ENCODE measurements at places on chromosomes 3 and 15.

DNA sequence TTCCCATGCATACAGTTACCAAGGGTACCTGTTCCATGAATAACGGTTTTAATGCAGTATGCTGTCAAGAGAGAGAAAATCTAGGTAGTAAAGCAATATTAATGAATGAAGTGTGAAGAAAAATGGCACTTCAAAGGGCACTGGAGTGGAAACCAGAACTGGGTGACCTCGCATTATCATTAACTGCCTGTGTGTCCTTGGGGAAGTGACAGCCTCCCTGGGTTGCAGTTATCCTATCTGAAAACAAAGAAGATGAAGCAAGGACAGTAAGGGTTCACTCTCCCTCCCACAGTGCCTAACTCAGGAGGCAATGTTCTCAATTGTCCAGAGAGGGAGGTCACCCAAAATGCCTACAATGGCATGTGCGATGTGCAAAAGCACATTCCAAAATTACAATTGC lies 15.1 kb downstream of the MTHFS start:
- DNase-seq = no peak

GRCh38 chr3:98807561-98807960 lies 44.4 kb downstream of the ST3GAL6 start:
- DNase-seq = no peak

DNA sequence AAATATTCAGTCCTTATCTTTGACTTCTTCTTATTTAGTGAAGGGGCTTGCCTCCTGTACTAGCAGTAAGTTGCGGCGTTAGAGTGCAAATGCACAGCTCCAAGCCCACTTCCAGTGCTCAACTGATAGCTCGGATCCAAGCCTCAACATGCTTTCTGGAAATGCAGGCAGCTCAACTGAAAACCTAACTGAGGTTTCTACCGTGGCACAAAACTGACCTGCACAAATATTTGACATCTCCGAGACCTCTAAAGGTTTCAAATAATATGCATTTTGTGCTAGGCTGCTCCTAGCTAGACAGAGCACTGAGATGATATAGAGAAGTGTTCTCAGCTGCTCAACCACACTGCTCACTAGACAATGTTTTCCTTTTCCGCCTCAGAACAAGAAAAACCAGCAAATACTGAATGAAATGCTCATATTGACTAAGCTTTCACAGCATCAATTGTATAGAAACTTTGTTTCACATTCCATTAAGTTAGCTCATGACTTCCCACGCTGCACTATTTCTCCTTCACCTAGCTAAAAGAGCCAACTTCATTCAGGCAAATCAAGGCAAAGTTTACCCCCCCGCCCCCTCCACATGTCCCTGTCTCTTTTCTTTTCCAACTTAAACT lies 822 bp downstream of the ZNF385D start:
- DNase-seq = no peak

- DNase-seq = no peak
Observed at GRCh38 chr3:133742351-133743091, 3.7 kb upstream of the TF start.

GRCh38 chr15:73984208-73984979 lies 7.7 kb downstream of the STOML1 start:
- DNase-seq = no peak

- DNase-seq = no peak
Observed at GRCh38 chr3:127764841-127765362, 57.4 kb downstream of the MGLL start.

GRCh38 chr15:31130576-31131237 lies 29.2 kb upstream of the TRPM1 start:
- no peak for DNase-seq

GRCh38 chr3:42498791-42499477 lies 3.5 kb upstream of the VIPR1 start:
- no peak for DNase-seq

DNA sequence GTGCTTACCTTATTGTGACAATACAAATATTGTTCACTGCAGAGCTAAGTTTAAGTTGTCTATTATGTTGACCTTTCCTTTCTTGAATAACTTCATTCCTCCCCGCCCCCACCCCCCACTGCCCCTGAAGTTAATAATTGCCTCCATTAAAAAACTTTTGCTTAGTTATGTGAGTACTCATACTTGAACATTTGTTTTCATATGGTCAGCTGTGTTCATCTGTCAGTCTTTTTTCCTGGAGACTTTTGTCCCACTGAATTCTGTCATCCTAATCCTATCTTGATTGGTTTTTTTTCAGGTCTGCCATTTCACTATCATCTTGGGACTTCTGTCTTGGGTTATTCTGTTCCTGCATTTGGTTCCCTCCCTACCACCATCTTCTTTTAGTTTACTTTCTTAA lies 8.5 kb downstream of the SLC25A36 start:
- DNase-seq = no peak

DNA sequence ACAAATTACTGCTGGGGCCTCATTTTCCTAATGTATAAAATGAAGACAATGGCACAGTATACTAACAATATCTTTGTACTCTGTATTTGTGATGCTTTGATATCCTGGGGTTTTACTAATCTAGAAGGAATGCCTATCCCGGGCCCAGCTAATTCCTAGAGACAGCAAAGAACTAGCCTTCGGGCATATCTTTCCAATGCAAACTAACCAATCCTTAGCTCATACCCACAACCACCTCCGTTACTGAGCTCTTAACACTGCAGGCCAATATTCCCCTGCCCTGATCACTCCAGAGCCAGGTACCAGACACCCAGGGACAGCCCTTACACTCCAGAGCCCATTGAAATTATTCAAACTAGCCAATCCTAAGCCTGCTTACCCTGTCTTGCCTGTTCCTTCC lies 309.0 kb downstream of the ULK4 start:
- no peak for DNase-seq

- DNase-seq = no peak
Observed at GRCh38 chr15:62324382-62324781, 159.3 kb upstream of the C2CD4B start.

GRCh38 chr15:71003319-71003718 lies 110.7 kb downstream of the LRRC49 start:
- DNase-seq = no peak

DNA sequence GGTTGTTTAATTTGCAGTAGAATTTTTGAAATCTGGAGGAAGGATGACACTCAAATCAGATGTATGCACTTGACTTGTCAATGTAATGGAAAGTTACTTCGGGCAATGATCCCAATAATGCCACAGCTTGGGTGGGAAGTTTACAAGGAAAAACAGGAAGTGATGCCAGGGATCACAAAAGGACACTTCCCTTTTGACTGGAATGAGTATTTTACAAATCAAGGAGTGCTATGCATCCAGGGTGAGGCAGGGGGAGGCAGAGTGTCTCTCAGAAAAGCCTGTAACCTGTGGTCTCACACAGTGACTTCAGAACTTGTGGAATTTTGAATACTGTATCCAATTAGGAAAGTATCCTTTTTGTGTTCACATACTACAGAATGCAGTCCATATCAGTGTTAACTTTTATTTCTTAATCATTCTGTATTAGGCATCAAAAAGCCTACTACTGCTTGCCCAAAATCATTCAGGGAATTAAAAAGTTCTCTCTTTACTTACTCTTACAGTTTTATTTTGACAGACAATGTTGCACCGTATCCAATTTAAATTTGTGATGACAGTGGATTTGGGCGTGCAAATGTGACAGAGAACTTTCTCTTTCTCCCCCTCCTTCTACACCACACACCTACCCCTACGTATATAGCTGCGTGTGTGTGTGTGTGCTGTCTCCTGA lies 445.1 kb downstream of the MECOM start:
- no peak for DNase-seq

DNA sequence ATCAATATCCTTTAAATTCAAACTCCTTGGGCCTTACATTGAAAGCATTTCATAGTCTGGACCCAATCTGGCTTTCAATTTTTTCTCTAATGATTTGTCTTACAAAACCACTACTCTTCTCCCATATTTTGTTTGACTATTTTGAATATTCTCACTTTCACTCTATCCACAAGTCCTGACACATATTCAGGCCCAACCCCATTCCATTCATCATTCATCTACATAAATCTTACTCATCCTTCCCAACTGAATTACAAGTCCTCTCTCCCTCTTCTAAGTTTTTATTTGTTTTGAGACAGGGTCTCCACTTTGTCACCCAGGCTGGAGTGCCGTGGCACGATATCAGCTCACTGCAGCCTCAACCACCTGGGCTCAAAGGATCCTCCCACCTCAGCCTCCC lies 43.6 kb downstream of the TOP2B start:
- no peak for DNase-seq

GRCh38 chr3:182342252-182342651 lies 451.1 kb upstream of the ATP11B start:
- DNase-seq = no peak

- no peak for DNase-seq
Observed at GRCh38 chr3:86985181-86985826, 5.6 kb downstream of the VGLL3 start.

GRCh38 chr15:50257924-50258323 lies 7.6 kb downstream of the HDC start:
- DNase-seq = no peak

DNA sequence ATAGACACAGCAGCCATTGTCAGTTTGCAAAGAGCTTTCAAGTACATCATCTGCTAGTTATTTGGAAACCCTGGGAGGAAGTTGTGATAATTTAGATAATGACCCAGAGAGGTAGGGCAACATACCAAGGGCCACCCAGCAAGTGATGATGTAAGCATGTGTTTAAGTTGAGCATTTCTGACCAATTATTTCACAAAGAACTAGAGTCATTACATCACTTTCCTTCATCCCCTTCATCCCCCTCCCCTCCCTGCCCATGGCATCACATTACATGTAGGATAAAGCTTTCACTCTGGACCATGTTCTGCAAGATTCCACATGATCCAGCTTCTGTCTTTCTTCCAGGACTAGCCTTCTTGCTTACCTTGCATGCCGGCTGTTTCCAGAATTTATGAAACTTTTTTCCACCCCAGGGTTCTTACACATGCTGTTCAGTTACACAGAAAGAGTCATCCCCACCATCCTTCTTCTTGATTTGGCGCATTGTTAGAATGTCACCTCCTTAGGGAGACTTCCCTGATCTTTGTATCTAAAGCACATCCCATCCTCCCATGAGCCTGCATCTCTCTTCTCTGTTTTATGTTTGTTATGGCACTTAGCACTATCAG lies 71.3 kb downstream of the PTPRG start:
- no peak for DNase-seq

DNA sequence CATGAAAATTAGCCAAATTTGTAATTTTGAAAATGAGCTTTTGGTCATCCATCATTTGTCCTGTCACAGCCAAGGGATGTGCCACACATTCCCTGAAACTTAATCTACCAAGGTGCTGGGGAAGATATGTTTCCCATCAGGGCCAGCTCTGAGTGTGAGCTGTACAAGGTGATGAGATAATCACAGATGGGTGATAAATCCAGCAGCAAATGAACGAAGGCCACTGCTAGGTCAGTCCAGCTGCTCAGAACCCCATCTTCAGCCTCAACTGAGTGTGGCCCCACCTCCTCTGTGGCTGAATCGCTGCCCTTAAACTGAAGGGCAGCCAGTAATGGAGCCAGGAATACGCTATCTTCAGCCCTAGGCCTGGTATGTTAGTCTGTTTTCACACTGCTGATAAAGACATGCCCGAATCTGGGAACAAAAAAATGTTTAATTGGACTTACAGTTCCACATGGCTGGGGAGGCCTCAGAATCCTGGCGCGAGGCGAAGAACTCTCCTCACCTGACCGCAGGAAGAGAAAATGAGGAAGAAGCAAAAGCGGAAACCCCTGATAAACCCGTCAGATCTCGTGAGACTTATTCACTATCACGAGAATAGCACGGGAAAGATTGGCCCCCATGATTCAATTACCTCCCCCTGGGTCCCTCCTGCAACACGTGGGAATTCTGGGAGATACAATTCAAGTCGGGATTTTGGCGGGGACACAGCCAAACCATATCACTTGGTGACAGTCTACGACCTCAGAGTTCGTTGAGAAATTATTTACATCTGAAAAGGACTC lies 553.0 kb downstream of the NTRK3 start:
- no peak for DNase-seq

GRCh38 chr15:68719051-68719450 lies 101.6 kb downstream of the ANP32A start:
- no peak for DNase-seq

GRCh38 chr3:65352951-65353350 lies 665.2 kb upstream of the ADAMTS9 start:
- DNase-seq = no peak

DNA sequence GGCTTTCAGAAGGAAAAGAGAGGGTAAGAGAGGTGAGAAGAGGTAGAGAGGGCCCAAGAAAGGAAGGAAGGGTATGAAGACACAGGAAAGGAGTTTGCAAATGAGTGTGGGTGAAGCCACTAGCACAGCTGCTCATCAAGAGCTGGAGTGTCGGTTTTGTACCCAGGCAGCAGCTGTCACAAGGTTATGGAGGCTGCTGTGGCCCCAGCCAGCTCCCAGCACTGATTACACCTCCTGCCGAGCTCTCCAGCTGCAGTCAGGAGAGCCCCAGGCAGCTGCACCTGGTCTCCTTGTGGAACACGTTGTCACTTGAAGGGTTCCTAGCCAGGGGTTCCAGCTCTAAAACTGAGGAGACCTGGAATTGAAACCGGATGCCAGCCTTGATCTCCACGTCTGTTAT lies 60.4 kb upstream of the CHD2 start:
- no peak for DNase-seq

GRCh38 chr15:87450314-87450713 lies 806.2 kb downstream of the NTRK3 start:
- no peak for DNase-seq

DNA sequence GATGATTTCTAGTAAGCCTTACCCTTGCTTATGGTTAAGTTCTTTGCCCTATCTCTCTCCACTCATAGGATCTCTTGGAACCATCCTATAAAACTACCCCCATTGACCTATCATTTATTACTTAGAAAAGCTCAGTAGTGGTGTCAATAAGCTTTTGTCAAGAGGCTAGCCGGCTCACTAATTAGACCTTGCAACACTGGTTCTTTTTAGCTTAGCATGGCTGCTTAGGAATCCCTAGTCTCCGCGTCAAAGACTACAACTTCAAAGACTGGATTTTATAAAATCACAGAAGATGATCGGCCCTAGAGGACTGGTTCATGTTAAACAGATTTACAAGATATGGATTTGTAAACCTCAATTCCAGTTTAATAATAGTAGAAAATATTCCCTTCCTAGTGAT lies 7.6 kb downstream of the PPARG start:
- no peak for DNase-seq

GRCh38 chr3:20736287-20736852 lies 550.4 kb upstream of the SGO1 start:
- no peak for DNase-seq

GRCh38 chr3:157514371-157514895 lies 11.2 kb upstream of the VEPH1 start:
- DNase-seq = no peak

GRCh38 chr3:136547293-136547692 lies 204.9 kb downstream of the STAG1 start:
- no peak for DNase-seq

GRCh38 chr3:194139071-194139813 lies 3.3 kb downstream of the HES1 start:
- DNase-seq = no peak

DNA sequence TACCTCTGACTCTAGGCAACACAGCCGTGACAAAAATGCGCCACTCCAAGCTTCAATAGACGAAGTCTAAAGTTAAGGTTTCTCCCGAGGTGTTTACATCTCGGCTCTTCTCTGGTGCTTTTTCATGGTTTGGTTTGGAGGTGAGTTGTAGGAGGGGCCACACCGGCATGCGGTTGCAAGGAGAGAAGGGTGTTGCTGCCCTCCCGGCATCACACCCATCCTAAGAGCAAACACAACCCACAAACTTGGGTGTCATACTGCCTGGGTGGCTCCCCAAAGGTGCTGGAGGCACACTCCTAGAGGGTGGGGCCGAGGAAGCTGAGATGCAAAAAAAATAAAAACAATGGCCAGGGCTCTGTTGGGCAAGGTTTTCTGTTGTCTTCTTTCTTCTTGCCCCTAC lies 225.2 kb upstream of the ICE2 start:
- DNase-seq = no peak
